ENCODE measurements at places on chromosomes 1 and 21.
A peak's percentile ranks its signal among the peaks of the same experiment; 100 is the strongest.

- no peak for DNase-seq
Observed at GRCh38 chr21:45130324-45130774, 56.0 kb downstream of the ADARB1 start.

DNA sequence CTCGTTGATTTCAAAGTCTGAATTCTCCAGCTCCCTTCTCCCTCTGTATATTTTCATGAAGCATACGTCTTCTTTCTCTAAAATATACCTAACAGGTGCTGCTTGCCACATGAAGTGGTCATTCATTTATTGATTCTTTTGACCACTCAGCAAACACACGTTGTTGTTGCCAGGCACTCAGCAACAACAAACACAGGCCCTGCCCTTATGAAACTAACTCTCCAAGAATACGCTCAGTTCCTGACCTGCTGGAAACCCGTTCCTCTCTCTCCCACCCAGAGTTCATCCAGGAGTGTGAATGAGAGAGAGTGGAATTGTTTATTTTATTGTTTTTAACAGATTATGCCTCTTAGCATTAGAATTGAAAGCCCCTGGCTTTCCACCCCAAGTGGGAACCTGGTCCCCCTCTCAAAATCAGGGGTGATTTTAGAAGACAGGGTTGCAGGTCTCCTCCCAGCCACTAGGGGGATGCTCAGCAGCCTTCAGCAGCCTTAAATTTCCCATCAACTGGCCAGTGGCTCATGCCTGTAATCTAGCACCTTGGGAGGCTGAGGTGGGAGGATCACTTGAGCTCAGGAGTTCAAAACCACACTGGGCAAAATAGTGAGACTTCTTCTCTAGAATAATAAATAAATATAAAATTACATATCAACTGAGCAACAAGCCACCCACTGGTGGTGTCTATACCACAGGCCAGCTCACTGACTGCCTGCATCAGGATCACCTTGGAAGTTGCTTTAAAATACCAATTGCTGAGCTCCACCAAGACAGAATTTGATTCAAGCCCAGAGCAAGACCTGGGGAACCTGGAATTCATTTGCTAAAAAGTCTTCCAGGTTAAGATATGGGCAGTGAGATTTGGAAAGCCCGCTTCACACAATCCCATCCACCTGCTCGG lies 181.0 kb upstream of the KLHDC7A start:
- DNase-seq: no peak

- no peak for DNase-seq
Observed at GRCh38 chr1:36269408-36269838, 36.7 kb upstream of the SH3D21 start.

DNA sequence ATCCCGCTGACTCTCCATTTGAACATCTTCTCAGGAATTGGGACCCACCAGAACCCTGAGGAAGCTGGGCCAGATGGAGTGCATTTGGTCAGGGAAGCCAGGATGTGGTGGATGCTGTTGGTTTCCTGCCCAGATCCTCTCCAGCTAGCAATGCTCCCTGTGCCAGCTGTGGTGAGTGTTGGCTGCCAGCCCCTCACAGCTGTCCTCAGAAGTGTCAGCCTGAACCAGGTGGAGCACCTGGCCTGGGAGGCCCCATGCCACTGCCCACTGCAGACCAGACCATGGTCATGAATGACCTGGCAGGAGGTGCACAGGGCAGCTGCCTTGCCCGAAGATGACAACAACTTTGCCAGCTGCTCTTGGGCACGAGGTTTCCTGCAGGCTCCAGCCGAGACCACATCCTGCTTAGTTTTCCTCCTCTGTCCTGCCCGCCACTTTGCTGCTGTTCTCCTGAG lies 54.4 kb downstream of the PRSS38 start:
- DNase-seq: no peak

GRCh38 chr1:233544304-233544703 lies 69.6 kb upstream of the KCNK1 start:
- no peak for DNase-seq

GRCh38 chr21:36856643-36857042 lies 109.8 kb downstream of the HLCS start:
- no peak for DNase-seq

DNA sequence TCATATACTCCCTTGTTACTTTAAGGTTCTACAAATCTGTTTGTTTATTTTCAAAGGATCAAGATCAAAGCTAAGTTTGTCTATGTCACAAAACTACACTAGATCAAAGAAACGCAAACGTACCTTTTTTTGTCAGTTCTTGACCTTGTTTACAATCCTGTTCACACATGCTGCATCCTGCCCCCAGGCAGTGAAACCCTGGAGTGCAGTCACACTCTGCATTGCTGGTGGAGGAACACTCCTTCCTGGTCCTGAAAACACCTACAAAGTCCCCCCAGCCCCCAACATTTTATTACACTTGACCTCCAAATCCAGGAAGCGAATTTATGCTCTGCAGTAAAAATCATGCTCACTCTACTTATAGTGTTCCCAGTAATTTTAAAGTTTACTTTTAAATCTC lies 2.6 kb downstream of the TNFRSF9 start:
- no peak for DNase-seq

- DNase-seq: no peak
Observed at GRCh38 chr1:154479764-154480421, 22.1 kb upstream of the TDRD10 start.

- no peak for DNase-seq
Observed at GRCh38 chr21:36747815-36748383, 49.0 kb downstream of the SIM2 start.

DNA sequence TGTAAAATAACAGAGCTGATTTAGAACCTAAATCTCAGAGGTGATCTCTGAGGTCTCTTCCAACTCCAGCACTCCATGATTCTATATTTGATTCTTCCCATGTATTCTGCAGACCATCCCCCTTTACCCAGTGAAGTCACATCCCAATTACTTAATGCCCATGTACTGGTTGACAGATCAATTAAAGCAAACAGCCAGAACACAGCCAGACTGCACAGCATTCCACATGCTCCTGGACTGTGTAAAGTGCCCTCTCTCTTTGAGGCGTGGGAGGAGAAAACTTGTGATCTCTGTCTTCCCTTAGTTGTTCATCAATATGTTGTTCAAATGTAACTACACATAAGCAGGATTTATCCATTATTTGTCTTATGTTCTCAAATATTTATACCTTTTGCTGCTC lies 18.1 kb downstream of the NOS1AP start:
- DNase-seq: no peak

DNA sequence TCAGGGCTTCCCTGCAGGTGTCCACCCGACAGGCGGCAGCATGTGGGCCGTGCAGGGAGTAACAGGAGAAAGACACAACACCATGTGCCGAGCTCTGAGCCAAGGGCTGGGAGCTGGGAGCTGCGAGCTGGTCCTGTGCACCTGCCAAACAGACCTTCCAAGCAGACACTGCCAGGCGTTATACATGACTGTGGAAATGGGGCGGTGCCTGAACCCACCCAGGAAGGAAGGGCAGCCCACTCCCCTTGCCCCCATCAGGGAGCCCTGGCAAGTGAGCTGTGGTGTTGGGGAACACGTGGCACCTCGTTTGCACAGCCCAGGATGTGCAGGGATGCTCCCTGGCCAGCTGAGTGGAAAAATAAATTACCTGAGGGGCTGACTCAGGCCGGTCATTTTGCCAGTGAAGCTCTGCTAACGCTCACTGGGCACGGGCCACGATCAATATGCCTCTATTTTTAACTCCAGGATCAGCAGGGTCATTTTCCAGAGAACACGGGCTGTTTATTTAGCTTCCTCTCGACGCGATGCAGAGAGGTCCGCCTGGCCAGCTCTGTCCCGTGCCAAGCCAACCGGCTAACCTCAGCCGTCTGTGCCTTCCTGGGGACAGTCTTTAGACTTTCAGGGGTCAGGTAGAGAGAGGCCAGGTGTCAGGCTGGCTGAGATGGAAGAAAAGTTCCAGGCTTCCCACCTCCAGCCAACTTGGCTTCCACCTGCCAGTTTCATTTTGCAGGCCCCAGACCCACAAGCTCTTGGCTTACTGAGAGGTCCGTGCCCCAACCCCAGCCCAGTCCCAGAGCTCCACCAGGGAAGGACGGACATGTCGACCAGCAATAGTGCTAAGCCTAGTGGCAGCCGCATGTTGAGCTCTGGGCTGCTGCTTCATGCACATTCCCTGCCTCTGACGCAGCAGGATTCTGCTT lies 196.7 kb upstream of the VAMP3 start:
- DNase-seq: no peak

GRCh38 chr1:226600254-226600653 lies 51.7 kb downstream of the STUM start:
- no peak for DNase-seq

- no peak for DNase-seq
Observed at GRCh38 chr1:83500531-83500930, 498.4 kb downstream of the TTLL7 start.

DNA sequence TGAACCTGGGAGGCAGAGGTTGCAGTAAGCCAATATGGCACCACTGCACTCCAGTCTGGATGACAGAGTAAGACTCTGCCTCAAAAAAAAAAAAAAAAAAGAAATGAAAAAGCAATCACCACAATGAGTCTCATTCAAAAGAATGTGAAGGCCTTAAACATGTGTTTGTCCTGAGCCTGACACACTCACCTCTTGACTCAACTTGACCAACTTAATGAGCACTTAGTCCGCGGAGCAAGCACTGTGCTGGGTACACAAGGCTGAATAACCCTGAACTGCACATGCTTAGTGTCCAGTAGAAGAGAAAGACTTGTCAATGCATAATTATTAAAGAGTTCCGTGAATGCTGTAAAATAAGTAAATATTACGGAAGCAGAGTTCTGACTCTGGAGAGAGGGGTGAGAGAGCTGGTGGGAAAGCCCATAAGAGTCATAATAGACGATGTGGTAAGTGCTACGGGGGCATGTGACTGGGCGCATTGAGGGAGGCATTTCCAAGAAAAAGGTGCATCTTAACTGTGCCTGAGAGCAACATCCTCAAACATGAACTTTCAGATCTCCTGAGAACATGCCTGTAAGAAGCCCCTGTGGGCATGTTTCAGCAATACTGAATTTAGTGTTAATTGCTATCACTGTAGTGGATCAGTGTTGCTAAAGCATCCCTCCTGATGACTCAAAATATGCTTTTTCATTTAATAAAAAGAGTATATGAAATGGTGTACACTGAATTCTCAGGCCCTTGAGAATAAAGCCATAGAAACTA lies 27.2 kb downstream of the MCOLN2 start:
- DNase-seq: no peak

DNA sequence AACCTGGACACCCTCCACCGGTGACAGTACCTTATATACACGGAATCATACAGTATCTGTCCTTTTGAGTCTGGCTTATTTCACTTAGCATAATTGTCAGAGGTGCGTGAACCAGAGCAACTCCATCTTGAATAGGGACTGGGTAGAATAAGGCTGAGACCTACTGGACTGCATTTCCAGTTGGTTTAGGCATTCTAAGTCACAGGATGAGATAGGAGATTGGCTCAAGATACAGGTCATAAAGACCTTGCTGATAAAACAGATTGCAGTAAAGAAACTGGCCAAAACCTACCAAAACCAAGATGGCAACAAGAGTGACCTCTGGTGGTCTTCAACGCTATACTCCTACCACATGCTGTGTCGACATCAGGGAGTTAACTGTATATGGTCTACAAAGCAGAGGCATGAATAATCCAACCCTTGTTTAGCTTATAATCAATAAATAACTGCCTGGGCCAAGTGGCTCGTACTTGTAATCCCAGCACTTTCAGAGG lies 1.4 kb upstream of the FDPS start:
- no peak for DNase-seq

DNA sequence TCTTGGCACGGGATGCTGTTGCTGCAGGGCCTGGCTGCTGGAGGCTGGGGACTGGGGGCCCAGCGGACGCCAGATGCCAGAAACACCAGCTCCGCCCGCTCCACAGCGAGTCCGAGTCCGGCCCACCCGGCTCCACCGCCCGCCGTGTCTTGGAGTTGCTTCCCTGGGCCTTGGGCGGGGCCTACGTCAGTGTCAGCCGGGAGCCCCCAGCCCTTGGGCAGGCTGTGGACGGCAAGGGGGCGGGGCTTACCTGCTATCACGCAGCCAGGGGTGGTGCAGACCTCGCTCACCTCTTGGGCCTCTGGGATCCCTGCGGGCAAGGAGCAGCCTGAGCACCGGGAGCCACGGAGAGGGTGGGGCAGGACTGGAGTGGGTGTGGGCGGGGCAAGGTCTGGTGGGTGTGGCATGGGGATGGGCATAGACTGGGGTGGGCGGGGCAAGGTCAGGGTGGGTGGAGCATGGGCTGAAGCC lies 21.8 kb downstream of the MMEL1 start:
- DNase-seq: no peak

GRCh38 chr1:13807209-13807608 lies 107.2 kb downstream of the PRDM2 start:
- no peak for DNase-seq

- DNase-seq: no peak
Observed at GRCh38 chr1:19388980-19389379, 76.9 kb downstream of the SLC66A1 start.

- no peak for DNase-seq
Observed at GRCh38 chr1:165228111-165228655, 128.3 kb downstream of the LMX1A start.

DNA sequence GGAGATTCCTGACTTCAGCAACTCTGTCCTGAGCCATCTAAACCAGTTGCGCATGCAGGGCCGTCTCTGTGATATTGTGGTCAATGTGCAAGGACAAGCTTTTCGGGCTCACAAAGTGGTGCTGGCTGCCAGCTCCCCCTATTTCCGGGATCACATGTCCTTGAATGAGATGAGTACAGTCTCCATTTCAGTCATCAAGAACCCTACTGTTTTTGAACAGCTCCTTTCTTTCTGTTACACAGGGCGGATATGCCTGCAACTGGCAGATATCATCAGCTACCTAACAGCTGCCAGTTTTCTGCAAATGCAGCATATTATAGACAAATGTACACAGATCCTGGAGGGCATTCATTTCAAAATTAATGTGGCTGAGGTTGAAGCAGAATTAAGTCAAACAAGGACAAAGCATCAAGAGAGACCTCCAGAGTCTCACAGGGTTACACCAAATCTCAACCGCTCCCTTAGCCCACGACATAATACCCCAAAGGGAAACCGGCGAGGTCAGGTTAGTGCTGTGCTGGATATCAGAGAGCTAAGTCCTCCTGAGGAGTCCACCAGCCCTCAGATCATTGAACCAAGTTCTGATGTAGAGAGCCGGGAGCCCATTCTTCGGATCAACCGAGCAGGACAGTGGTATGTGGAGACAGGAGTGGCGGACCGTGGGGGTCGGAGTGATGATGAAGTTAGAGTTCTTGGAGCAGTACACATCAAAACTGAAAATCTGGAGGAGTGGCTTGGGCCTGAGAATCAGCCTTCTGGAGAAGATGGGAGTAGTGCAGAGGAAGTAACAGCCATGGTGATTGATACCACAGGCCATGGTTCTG lies 2.3 kb downstream of the ZBTB37 start:
- DNase-seq: no peak

GRCh38 chr1:102851616-102852015 lies 256.7 kb downstream of the COL11A1 start:
- peak; percentile 37 for DNase-seq

GRCh38 chr1:230175163-230175747 lies 108.2 kb downstream of the GALNT2 start:
- no peak for DNase-seq

GRCh38 chr1:44045064-44045463 lies 13.8 kb upstream of the SLC6A9 start:
- no peak for DNase-seq

GRCh38 chr21:38356883-38357625 lies 100.3 kb downstream of the KCNJ15 start:
- DNase-seq: no peak

Data from AG04449 (cell line).